Testis (tissue), 5 donors: ENCODE measurements at places on chromosomes 4 and X. TPM values are rescaled to one million over a fixed set of nuclear protein-coding genes. Genes with fewer than 3 reads are reported as not detected.
A peak's percentile ranks its signal among the peaks of the same experiment; 100 is the strongest.

C4orf50 gene
- total RNA-seq: 2.7 TPM

GRCh38 chr4:172412851-172413580 is 599.8 kb downstream of the GALNTL6 start:
- H3K4me1 ChIP-seq: no peaks in the 10 kb centered on the region
- H3K4me3 ChIP-seq: no peak overlapping the region

IL21 gene
- total RNA-seq: not detected

DNA sequence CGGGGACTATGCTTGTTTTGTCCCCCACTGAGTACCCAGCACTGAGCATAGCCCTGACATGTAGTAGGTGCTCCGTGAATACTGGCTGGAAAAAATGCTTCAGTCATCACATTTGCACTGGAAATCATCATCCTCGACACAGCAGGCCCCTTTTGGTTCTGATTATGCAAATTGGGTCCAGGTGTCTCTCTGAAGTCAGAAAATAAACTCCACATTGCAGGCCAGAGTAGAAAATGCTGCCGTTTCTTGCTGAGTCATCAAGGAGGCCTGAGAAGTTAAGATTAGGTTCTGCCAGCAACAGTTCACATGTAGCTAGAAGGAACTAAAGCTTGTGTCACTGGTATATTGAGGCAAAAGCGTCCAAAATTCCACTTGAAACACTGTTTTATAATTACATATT is 15.0 kb upstream of the STK32B start:
- H3K27ac ChIP-seq: no peak overlapping the region
- no peak overlapping the region for H3K4me3 ChIP-seq
- H3K4me1 ChIP-seq: no peaks in the 10 kb centered on the region
- no peaks in the 10 kb centered on the region for H3K27me3 ChIP-seq

DNA sequence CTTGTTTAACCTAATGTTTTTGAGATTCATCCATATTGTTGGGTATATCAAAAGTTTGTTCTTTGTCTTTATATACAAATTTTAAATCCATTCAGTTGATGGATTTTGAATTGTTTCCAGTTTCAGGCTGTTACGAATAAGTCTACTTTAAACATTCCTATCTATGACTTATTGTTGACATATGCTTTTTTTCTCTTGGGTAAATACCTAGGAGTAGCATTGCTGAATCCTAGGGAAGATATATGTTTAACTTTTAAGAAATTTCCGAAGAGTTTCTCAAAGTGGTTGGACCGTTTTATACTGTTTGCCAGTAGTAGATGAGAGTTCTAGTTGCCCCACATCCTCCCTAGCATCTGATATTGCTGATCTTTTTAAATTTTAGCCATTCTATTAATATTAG is 60.9 kb upstream of the IL13RA1 start:
- H3K27me3 ChIP-seq: no peaks in the 10 kb centered on the region
- H3K27ac ChIP-seq: no peak overlapping the region
- H3K4me1 ChIP-seq: no peaks in the 10 kb centered on the region
- no peak for DNase-seq
- no peak overlapping the region for H3K4me3 ChIP-seq

DNA sequence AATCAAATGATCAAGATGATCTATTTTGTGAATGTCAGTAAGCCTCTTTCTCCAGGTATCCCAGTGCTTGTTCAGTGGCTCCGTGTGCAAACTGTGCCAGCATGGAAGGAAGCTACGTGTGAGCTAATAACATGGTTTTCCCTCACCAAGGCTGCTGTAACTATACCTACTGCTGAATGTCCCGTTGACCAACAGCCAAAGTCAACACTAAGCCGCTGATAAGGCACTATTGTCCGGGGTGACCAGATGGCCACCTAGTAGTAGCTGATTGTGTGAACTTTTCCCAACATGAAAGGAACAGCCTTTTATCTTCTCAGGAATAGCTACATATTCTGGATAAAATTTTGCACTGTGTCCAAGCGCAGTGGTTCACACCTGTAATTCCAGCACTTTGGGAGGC is 58.0 kb upstream of the ABCG2 start:
- no peak for DNase-seq
- no peak overlapping the region for H3K27ac ChIP-seq
- H3K4me3 ChIP-seq: no peak overlapping the region
- H3K36me3 ChIP-seq: no peaks in the 10 kb centered on the region
- H3K4me1 ChIP-seq: no peaks in the 10 kb centered on the region

DNA sequence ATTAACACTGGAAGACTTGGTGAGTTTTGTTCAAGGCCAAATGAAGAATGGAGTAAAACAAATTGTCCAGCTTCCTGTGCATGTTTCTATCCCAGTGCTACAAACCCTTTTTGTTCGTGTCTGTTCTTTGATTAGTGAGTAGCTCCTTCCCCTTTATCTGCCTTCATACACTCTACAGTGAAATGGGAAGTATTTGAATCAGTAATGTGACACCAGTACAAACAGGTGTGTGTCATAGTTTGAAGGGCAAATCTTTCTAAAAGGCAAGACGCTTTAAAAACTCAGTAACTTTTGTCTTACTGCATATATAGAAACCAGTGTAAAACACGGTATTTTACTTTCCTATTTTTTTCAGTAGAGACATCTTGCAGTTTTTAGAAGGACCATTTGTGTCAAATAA is 5.9 kb downstream of the ARHGEF38 start:
- DNase-seq: no peak
- H3K27me3 ChIP-seq: no peaks in the 10 kb centered on the region
- no peaks in the 10 kb centered on the region for H3K36me3 ChIP-seq
- no peak overlapping the region for H3K4me3 ChIP-seq
- H3K4me1 ChIP-seq: no peaks in the 10 kb centered on the region

- no peak overlapping the region for H3K4me3 ChIP-seq
- H3K27me3 ChIP-seq: no peaks in the 10 kb centered on the region
- H3K36me3 ChIP-seq: no peaks in the 10 kb centered on the region
- no peaks in the 10 kb centered on the region for H3K4me1 ChIP-seq
- no peak overlapping the region for H3K27ac ChIP-seq
Measured at GRCh38 chrX:115311139-115311538, 21.6 kb downstream of the LUZP4 start.

DNA sequence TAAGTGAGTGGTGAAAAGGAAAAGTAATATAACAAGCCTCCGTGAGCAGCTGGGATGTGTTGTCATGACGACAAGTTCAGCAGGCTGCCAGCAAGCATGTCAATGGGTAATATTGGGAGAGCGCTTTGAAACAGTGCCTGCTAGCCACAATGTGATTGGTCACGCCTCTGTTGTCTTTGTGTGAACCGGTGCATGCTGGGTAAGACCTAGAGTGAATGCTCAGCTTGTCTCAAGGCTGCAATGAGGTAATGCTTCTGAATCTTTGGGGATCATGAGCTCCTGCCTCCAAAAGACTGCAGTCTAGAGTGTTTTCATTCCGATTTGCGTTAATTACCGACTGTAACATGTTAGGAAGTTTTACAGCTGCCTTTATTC is 54.9 kb downstream of the STOX2 start:
- peak; percentile 91 for DNase-seq
- no peaks in the 10 kb centered on the region for H3K27me3 ChIP-seq
- H3K36me3 ChIP-seq: no peaks in the 10 kb centered on the region
- no peaks in the 10 kb centered on the region for H3K4me1 ChIP-seq
- no peak overlapping the region for H3K27ac ChIP-seq

- DNase-seq: no peak
- no peaks in the 10 kb centered on the region for H3K4me1 ChIP-seq
- no peak overlapping the region for H3K27ac ChIP-seq
- H3K4me3 ChIP-seq: no peak overlapping the region
Measured at GRCh38 chrX:44291468-44292092, 51.9 kb downstream of the EFHC2 start.
